ENCODE measurements at places on chromosomes 4 and X.

GRCh38 chr4:15348236-15348635 is 79.6 kb upstream of the C1QTNF7 start:
- no peak for DNase-seq

- DNase-seq, result peak; percentile 58
Observed at GRCh38 chrX:41085878-41086626, 807 bp downstream of the USP9X start.

DNA sequence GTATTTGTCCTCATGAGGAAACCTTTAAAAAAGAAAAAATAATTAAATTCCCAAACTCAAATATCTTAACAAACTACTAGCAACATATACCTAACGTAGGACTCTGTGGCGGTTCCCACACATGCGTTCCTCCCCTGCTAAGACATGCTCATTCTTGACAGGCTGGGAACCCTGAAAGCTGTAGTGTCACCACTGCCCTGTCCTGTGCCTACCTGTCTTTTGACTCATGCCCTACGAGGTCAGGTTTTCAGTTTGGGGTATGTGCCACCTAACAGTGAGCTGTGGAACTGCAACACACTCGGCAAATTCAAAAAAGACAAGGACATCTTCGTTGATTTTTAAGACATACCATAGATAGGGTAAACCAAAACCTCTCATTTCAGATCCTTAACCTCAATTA is 17.8 kb downstream of the IDS start:
- peak; percentile 47 for DNase-seq

- no peak for DNase-seq
Observed at GRCh38 chrX:149313871-149314371, 191.2 kb downstream of the IDS start.

DNA sequence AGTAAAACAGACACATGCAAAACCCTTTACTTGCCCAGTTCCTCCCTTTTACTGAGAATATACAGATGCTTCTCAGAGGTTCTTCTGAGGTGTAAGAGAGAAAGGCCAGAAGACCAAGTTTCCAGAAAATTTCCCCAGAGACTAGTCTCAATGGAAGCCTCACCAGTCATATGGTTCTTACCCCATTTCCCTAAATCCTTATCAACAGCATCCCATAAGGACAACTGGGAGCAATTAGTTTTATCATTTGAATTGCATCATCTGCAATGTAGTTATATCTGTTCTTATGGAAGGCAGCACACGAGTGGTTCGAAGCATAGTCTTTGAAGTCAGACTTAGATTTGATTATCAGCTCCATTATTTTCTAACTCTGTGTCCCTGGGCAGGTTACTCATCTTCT is 203.6 kb upstream of the PPARGC1A start:
- DNase-seq, result no peak

GRCh38 chrX:723781-724180 is 93.2 kb downstream of the SHOX start:
- no peak for DNase-seq

GRCh38 chrX:74351760-74352159 is 47.8 kb downstream of the ZCCHC13 start:
- DNase-seq, result no peak

DNA sequence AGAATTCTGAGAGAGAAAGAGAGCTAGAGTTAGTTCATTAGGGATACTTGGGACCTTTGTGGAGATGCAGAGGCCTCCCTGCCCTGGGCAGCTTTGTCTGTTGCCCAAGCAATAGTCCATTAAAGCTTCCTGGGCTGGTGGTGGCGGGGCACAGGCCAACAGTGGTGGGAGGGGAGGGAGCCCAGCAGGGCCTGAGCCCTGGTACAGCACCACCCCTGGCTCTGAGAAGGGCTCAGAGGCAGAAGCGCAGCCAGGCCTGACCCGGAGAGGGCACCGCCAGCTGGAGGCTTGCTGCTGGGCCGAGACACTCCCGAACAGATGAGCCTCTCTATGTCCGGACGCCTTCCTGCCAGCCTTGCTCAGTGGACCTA is 65.3 kb downstream of the EFNB1 start:
- DNase-seq, result no peak

GRCh38 chrX:50403903-50404302 is 66.7 kb downstream of the DGKK start:
- DNase-seq, result no peak

GRCh38 chrX:151680805-151681204 is 14.5 kb upstream of the PRRG3 start:
- DNase-seq, result peak; percentile 54

- DNase-seq, result no peak
Observed at GRCh38 chr4:125515016-125515415, 200.3 kb downstream of the FAT4 start.

GRCh38 chrX:15747626-15748173 is 9.6 kb downstream of the CA5B start:
- no peak for DNase-seq

- no peak for DNase-seq
Observed at GRCh38 chr4:125338814-125339213, 24.1 kb downstream of the FAT4 start.

- no peak for DNase-seq
Observed at GRCh38 chr4:157819693-157820464, 352.9 kb downstream of the GASK1B start.

- DNase-seq, result peak; percentile 16
Observed at GRCh38 chr4:1862055-1862911, 6.3 kb upstream of the LETM1 start.

GRCh38 chrX:46770000-46770816 is 11.3 kb upstream of the SLC9A7 start:
- DNase-seq, result no peak

DNA sequence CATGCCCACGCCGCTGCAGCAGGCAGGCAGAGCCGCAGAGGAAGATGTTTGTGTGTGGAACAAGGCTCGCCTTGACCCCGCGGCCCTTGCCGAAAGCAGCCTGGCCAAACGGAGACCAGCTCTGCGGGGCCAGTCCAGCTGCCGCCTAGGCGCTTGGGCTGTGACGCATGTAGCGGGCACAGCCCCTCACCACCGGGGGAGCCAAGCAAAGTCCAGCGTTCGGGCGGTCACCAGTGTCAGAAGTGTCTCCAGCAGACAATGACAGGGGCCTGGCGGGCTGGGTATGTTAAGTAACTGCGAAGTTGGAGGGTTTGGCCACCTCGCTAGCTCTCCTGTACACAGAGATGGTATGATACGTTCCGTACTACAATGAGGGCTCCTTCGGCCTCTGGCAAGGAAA is 1.3 kb downstream of the AMER1 start:
- DNase-seq, result no peak

- no peak for DNase-seq
Observed at GRCh38 chrX:31706466-31706865, 634.6 kb upstream of the FTHL17 start.

GRCh38 chrX:2243913-2244460 is 256.8 kb downstream of the DHRSX start:
- no peak for DNase-seq

DNA sequence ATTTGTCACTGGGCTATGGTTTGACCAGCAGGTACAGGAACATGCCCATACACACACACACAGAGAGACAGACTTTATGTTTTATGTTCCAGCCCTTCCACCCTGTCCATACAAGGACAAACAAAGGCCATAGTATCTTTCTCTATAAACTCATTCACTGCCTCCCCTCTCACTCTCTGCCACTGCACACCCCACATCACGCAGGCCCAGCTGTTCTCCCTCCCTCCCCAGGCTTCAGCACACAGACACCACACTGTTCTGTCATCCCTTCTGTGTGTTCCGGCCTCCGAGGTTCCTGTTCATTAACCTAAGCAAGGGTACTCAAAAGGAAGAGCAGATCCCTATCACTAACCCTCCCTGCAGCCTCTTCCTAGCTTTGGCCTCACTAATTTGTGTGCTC is 17.8 kb downstream of the LAS1L start:
- no peak for DNase-seq

DNA sequence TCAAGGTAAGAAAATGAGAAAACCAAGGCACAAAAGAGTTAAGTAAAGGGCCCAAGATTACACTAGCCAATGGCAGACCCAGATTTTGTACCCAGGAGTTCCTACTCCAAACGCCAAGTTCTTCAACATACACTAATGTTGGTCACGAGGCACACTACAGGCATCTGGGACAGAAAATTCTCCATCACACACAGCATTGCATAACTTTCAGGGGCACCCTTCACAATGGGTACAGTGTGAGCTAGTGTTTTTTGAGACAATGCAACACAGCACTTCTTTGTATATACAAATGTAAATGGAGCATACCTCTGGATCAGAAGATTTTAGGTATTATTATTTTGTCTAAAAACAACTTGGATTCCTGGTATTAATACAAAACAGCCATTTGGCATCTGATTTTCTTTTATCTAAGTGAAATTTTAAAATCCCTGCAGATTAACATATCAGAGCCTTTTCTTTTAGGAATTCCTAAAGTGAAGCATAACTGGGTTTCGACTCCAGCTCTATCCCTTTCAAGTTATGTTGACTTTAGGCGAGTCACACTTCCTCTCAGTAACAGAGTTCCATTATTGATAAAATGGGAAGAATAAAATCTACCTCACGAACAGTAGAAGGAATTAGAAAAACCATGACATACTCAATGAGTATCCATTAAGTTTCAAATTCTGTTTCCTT is 41.1 kb downstream of the ADGRA3 start:
- DNase-seq, result no peak

DNA sequence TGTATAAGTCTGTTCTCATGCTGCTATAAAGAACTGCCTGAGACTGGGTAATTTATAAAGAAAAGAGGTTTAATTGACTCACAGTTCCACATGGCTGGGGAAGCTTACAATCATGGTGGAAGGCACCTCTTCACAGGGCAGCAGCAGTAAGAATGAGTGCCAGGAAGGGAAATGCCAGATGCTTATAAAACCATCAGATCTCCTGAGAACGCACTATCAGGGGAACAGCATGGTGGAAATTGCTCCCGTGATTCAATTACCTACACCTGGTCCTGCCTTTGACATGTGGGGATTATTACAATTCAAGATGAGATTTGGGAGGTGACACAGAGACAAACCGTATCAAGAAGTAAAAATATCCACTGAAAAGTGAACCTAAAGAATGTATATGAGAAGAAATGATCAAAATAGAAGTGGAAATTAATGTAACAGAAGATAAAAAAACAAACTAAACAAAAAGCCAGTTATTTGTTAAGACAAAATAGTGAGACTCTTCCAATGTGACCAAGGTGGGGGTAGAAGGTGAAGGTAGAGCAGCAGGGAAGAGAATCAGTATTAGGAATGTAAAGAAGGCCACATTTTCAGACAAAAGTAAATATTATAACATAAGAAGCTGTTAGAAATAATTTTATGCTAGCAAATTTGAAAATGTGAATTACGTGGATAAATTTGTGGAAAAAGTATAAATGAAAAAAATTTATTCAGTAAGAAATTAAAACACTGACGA is 372.9 kb downstream of the NKX6-1 start:
- DNase-seq, result no peak

GRCh38 chr4:150439451-150439933 is 142.5 kb upstream of the MAB21L2 start:
- DNase-seq, result no peak

GRCh38 chrX:10043386-10043785 is 76.2 kb downstream of the CLDN34 start:
- no peak for DNase-seq

- no peak for DNase-seq
Observed at GRCh38 chrX:108165383-108166111, 74.0 kb downstream of the ATG4A start.

- no peak for DNase-seq
Observed at GRCh38 chrX:50635817-50636365, 165.3 kb upstream of the DGKK start.

- no peak for DNase-seq
Observed at GRCh38 chr4:15186149-15186548, 183.9 kb downstream of the CPEB2 start.

- DNase-seq, result no peak
Observed at GRCh38 chr4:107711831-107712230, 8.2 kb downstream of the PAPSS1 start.

DNA sequence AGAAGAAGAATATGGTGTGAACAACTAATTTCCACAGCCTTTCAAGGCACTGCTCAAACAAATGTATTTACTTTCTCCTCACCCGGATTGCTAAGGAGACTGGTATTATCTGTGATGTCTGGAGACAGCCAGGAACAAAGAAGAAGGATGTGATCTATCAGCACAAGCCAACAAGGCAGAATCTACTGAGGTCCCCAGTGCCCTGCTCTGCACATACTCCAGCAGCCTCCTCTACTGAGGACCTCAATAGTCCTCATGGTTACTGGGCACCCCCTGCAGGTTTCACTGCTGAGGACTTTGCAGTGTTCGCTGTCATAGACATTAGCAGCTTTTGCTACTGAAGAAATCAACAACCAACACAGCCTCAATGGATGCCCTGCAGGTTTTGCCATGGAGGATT is 930.1 kb downstream of the ADGRL3 start:
- no peak for DNase-seq

- DNase-seq, result no peak
Observed at GRCh38 chrX:21167494-21167893, 206.7 kb upstream of the CNKSR2 start.

DNA sequence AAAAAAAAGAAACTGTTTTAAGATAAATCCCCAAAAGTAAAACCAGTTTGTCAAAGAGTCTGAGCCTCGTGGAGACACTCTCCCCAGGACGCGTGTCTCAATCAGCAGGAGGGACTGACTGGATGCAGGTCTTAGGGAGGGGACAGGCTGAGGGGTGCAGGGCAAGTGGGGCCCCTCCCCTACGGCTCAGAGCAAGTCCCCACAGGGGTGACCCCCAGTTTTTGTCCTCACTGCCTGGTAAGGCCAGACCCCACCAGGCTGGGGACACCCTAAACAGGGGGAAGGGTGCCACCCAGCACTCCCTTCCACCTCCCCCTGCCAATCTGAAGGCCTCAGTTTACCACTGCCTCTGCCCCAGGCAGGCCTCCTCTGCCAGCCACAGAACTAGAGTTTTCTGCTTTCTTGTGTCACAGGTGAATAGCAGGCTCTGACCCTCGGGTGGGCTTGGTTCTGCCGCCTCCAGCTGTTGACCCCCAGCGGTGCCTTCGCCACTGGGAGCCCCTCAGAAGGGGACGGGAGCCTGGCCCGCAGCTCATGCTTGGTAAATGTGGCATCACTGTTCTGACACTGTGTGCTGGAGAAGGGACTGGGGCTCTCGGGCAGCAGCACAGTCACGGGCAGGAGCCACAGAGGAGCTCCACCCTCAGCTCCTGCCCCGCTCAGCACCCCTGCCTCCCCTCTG is 69.8 kb upstream of the MXD4 start:
- no peak for DNase-seq

GRCh38 chr4:172998527-172999469 is 169.8 kb upstream of the GALNT7 start:
- no peak for DNase-seq

Data from CD4-positive, alpha-beta T cell treated with Interleukin-17A for 1 hour (primary cell).